ENCODE measurements at places on chromosomes 6 and 20. TPM values are rescaled to one million over a fixed set of nuclear protein-coding genes. Genes with fewer than 3 reads are reported as not detected.

GRCh38 chr6:14987490-14987889, 258.4 kb upstream of the JARID2 start:
- no peak for DNase-seq

- no peak for DNase-seq
These were observed 36.3 kb upstream of the SLC4A11 start for GRCh38 chr20:3275064-3275935.

Gene ASIP
- not detected for total RNA-seq

- no peak for DNase-seq
These were observed 15.8 kb downstream of the TRAPPC3L start for GRCh38 chr6:116529466-116530290.

GRCh38 chr6:42533794-42534193, 30.0 kb upstream of the UBR2 start:
- no peak for DNase-seq

Data from glomerular endothelial cell (primary cell).